ENCODE measurements at places on chromosomes 11 and 22.

- peak; percentile 67 for DNase-seq
Observed at GRCh38 chr11:96464700-96465307, 75.0 kb downstream of the JRKL start.

DNA sequence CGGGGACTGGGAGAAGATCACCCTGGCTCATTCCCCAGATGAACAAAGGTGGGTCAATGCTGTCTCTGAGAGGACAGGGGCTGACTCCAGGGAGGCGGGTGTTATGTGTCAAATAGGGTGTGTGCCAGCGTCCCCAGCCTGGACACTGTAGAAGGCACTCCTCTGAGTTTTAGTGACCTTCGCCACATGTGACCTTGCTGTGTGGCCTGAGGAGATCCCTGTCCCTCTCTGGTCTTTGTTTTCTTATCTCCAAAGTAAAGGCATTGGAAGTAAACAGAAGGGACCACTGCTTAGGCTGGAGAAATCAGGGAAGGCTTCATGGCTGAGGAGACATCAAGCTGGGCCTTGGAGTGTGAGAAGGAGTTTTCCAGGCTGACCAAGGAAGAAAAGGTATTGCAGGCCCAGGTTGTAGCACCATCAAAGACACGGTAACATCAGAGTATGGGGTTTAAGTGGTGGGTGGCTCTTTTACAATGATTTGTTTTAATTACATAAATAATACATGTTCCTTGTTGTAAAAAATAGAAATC is 74.4 kb downstream of the TP53I11 start:
- DNase-seq: no peak

DNA sequence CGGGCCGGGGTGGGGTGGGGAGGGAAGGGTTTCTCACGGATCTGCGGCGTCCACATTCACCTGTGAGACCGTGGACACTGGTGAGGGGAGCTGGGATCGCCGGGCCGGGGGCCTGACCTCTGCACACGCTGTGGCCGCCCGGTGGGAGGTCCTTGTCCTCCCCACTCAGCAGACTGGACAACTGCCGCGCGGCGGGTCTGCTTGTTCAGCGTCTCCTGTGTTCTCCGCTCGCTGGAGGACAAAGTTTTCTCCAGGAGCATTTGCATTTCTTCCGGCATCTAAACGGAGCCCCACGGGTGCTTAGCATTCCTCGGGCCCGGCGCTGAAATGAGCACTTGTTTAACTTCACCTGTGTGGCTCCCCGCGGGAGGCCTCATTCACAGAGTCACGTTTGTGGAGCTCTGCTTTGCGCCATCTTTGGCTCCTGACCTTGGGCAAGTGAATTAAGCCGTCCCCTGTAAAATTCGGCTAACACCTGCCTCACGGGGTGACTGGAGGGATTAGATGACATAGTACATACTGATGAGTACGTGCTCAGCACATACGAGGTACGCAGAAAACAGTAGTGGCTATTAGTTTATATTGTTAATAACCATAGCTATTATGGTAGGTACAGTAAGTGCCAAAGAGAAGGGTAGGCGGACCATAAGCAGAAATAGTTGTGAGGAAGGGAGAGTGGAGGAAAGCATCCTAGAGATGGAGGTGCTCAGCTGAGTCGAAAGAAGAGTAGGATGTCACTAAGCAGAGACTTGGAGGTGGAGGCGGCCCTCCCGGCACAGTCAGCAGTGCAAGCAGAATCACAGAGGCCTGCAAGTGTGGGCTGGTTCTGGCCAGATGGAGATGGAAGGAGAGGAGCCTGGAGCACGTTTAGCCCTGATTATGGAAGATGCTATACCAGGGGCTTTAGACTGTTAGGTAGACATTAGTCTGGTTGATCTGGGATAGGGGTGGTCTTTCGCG is 885 bp downstream of the TRMU start:
- peak; percentile 24 for DNase-seq

DNA sequence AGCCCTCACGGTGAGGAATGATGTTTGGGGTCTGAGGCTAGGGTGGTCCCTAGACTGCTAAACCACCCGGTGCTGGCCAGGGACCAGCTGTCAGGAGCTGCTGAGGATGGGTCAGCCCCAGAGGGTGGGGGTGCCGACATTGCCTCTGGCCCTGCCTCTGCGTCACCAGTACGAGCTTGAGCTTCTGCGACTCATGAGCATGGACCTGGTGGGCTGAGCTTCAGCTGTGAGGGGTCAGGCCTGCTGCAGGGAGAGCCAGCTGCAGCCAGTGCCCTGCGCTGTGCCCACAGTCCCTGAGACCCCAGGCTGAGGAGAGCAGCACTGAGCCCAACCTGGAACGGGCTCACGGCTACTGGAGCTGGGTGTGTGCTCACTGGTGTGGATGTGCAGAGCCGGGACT is 7.0 kb downstream of the DERL3 start:
- DNase-seq: no peak

- DNase-seq: no peak
Observed at GRCh38 chr22:40404251-40405177, 34.1 kb downstream of the SGSM3 start.

DNA sequence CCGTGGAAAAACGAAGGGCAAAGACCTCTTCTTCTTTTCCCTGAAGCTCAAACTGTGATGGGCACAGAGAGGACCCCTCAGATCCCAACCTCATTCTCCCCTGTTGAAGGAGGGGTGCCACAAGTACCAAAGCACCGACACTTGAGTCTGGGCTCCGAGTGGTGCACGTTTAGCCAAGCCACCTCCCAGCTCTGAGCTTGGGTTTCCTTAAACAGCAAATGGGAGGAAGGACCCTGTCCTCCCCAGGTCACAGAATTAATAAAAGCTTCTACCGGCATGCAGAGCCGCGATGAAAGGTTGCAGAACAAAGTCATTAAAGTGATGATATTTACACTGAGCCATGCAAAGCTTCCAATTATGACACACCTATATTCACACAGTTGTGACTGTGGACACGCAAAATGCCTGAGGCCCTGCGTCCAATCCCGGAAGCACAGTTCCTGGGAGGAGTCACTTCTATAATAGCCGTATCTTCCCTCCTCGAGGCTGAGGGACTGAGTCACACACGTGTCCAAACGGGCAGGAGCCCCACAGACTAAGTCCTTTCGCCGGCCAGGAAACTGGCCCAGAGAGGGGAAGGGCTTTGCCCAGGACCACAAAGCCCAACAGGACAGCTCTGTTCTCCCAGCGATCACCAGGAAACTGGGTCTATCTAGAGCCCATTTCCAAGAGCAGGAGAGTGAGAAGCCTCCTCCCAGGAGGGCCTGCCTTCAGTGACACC is 922 bp upstream of the CSNK1E start:
- peak; percentile 97 for DNase-seq

GRCh38 chr11:34458525-34458924 is 19.8 kb downstream of the CAT start:
- DNase-seq: no peak

DNA sequence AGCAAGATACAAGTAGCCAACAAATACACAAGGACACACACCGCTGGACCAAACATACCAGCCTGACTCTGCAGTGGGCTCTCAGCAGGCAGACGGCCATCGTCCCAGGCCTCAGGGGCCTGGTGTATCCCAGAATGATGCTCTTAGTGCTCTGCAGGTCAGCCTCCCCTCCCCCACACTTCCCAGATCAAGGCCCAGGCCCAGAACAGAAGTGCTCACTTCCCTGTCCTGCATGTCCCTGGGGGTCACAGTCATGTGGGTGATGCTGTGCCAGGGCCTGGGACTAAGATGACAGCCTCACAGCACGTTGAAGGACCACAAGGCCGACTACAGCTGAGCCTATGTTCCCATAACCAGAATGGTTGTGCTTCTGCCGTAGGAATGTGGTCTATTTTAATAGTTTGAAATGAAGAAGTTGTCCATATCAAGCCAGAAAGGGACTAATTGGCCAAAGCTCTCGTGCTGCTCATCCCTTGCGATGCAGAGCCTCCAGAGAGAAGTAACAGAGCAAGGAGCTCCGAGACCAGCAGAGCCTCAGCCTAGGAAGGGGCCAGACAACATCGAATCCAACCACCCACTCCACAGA is 48.6 kb downstream of the GAB4 start:
- no peak for DNase-seq
